ENCODE measurements at places on chromosomes 3 and 15. TPM values are rescaled to one million over a fixed set of nuclear protein-coding genes. Genes with fewer than 3 reads are reported as not detected.

GRCh38 chr3:157436583-157437291, at the start of gene PTX3:
Gene PTX3 (plus strand): TSS chr3:157436850. CDS start chr3:157436934, 84 bp downstream.
- DNase-seq, result no peak

DNA sequence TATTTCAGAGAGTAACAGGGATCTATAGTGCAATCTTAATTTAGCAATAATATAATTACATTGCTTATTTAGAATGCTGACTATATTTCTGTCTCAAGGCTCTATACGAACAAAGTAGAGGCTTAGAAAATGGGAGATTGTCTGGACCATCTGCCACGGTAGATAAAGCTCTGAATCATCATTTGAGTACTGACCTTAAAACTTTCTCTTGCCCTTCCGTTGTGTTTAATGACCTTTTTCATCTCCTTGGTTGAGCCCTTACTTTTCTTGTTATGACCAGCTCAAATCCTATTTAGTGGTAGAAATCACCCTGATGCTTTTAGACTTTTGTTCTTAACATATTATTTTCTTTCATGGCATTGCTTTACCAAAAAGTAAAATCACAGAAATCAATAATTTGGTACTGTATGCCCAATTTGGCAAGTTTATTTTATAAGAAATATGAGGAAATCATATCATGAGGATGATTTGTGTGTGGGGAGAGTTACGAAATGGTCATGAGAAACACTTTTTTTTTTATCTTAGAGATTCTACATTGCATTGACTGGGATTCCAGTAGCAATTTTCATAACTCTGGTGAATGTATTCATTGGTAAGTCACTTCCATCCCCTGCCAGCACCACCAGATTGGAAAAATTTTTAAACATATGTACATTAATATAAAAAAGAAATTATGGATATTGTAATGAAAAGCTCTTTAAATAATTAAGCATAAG, 11.0 kb downstream of the NDUFB5 start:
- DNase-seq, result no peak

DNA sequence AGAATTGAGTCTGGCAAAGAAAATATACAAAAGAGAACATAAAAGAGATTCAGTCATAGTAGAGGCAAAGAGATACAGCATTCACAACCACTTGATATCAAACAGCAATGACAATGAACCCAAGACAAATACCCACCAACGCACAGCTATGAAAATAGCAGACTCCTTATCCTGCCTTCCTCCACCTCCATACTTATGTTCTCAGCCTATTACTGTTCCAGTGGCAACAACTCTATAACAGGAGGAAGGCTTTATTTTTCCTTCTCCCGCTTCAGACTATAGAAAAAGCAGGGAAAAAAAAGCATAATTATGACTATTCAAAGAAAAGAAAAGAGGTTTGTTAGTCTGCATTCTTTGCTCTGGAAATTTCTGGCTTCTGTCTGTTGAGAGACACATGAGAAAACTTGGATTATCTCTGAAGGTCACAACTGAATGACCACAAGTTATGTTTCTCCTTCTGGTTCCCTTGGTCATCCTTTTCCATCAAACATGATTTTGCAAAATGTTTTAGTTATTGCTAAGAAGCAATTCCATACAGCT, 81.2 kb upstream of the PLXND1 start:
- DNase-seq, result no peak

DNA sequence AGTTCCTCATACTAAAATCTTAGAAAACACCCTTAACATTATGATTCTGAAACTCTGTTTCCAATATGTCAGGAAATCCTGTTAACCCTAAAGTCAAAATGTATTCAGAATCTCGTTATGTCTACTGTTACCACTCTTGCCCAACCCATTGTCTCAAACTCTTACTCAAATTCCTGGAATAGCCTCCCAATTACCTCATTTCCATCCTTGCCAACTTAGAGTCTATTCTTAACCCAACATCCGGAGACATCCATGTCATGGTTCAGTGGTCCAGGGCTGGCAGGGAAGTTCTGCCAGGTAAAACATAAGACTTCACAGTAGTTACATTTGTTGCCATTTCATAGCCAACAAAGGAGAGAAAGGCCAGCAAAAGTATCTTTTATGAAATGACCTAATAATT, 593.9 kb downstream of the PYDC2 start:
- DNase-seq, result no peak

Gene WDR49
- 3.0 TPM for total RNA-seq
